ENCODE measurements at places on chromosomes 4 and X. TPM values are rescaled to one million over a fixed set of nuclear protein-coding genes. Genes with fewer than 3 reads are reported as not detected.

Gene SSX4
- total RNA-seq: not detected

DNA sequence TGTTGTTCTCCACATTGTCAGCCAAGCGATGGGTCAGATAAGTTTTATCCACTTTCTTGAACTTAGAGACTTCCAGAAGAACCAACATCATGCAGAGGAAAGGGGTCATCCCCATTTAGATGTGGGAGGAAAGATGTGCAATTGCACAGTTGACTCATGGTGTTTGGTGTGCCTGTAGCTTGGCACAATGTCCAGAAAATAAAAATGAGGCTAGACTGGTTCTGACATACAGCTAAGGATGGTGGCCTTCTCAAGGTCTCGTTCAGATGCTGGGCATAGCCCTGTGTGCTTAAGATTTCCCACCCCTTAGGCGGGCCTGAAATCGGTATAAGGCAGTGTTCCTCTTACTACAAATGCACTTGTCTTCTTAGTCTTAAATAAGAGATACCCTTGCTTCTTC is 101.1 kb downstream of the PCDH7 start:
- DNase-seq: no peak

GRCh38 chrX:8845060-8845459 is 43.9 kb upstream of the FAM9A start:
- peak; percentile 17 for DNase-seq

- DNase-seq: no peak
Measured at GRCh38 chr4:77187322-77187721, 30.3 kb downstream of the CCNG2 start.

DNA sequence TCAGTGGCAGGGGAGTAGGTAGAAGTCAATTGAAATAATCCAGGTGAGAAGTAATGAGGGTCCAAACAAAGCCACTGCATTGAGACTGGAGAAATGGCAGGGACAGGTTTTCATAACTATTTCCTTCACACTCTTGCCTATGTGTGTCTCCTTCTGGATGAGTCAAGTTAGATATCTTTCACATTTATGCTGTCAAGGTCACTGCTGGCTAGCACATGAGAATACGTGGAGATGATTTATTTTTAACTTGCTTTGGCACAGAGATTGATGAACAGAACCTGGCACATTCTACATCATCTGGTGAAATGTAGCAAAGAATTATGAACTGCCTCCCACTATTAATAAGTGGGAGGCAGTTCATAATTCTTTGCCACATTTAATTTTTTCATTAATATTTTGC is 66.7 kb upstream of the BOD1L1 start:
- DNase-seq: peak; percentile 11

DNA sequence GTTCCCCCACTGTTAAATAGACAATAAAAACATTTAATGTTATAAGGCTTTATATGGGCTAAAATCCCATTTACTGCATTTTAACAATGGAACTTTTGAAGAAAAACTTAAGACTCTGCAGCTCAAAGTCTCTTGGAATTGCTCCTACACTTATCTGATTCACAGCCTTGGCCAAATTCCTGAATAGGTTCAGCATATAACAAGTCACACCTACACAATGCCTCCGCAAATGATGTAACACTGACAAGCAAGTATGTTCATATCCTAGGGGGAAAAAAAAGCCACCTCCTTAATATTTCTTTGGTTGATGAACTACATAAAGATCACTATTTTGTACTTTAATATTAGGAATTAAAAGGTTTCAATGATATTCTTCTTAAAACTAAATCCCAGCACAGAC is 34.5 kb downstream of the RPS6KA6 start:
- DNase-seq: no peak

DNA sequence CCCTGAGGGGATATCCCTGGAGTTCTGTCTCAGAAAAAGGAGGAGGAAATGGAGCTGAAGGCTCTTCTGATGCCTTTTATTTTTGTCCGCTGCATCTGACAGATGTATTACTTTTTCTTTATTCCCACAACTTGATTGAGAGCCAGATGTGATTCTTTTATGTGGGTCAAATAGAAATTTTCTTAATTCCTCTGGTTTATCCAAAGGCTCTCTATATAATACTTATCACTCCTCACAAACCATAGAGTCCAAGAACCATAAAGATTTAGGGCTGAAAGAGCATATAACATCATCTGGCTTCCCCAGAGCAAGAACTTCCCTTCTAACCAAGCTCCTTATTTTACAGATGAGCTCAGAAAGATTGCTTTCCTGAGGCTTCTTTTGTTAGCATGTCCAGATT is 756.7 kb upstream of the FAM241A start:
- no peak for DNase-seq

- no peak for DNase-seq
Measured at GRCh38 chr4:61292322-61292721, 92.2 kb downstream of the ADGRL3 start.

GRCh38 chr4:38600575-38600974 is 63.4 kb upstream of the KLF3 start:
- no peak for DNase-seq

Gene C4orf51
- not detected for total RNA-seq

DNA sequence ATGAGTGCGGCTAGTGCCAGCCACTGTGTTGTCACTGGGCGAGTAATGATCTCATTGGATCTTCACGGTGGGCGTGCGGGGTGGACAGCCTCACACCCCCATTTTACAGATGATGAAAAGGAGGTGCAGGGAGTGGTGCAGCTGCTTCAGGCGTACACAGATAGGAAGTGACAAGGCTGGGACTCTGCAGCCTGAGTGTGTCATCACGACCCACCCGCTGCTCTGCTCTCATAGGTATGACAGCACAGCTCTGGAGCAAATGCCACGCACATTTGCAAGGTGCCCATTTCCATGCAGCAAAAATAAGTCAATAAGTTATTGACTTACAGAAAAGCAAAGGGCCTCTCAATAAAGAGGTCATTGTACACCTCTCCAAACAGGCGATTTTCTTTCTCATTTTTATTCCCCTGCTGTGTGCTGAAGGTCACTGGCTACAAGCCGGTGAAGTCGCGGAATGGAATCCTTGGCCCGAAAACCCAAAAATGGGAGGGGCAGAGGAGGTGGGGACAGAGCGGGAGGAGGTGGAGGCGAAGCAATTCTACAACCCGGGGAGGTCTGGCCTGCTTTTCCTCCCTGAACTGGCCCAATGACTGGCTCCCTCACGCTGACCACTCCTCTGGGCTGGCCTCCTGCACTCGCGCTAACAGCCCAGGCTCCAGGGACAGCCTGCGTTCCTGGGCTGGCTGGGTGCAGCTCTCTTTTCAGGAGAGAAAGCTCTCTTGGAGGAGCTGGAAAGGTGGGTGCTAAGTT is at the start of gene SOD3:
SOD3 (plus strand) TSS at position 658 of the 750 bp plus-strand sequence. CDS start 3,949 bp downstream, outside the sequence.
- peak; percentile 22 for DNase-seq

GRCh38 chr4:173057901-173058300 is 110.7 kb upstream of the GALNT7 start:
- peak; percentile 82 for DNase-seq

Gene GSPT2
- total RNA-seq: 9.5 TPM

GRCh38 chr4:8156617-8157016 is 2.0 kb downstream of the ABLIM2 start:
- DNase-seq: peak; percentile 67

DNA sequence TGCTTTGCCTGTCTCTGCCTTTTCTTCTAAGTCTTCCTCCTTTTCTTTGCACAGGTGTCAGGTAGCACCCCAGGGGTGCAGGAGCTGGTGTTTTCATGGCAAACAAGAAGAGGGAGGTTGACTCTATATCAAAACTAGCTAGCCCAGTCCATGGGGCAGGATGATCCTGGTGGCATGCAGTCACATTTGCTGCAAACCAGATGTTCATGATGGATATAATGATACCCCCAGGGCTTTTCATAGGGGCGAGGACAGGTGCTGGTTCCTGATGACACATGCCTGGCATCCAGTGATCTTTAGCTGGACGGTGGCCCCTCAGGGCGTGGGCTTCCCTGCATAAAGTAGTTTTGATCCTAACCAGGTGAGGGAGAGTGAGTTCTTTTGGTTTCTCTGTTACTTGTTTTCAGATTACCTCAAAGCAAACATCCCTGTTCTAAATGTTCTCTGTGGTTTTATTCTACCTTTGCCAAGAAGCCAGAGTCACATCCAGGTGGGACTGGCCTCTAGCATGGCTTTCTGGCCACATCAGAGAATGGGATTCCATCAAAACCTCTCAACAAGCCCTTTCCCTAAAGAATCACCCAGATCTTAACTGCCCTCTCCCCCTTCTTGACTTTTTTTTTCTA is 11.2 kb upstream of the UBA6 start:
- no peak for DNase-seq

DNA sequence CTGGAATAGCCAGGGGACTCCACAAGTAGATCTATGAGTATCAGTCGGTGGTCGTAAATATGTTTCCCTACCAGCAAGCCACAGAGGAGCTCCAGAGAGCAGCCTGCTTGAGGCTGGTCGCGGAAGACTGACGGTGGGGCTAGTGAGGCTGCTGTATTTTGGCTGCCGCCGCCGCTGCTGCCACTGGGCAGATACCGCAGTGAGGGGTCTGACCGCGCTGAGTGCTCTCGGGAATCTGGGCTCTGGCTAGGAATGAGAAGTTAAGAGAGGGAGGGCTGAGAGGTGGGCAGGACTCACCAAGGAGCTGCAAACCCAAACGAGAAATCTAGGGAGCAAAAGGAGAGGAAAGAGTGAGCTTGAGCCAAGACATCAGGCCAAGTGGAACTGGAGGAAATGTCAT is at the start of gene EXOC1L:
EXOC1L (plus strand) TSS at position 157 of the 400 bp plus-strand sequence; CDS start at position 394, 237 bp downstream.
- DNase-seq: peak; percentile 18

Gene ETDA
- total RNA-seq: not detected

GRCh38 chr4:1329408-1330371 is 17.3 kb upstream of the UVSSA start:
- no peak for DNase-seq

- no peak for DNase-seq
Measured at GRCh38 chrX:135295238-135295943, 13.9 kb upstream of the ETDC start.

Gene HGFAC
- 0.40 TPM for total RNA-seq

Gene REPS2
- total RNA-seq: 3.7 TPM

GRCh38 chr4:74218201-74218600 is 60.3 kb downstream of the MTHFD2L start:
- peak; percentile 46 for DNase-seq

- no peak for DNase-seq
Measured at GRCh38 chrX:119186763-119187162, 49.3 kb upstream of the PGRMC1 start.

GRCh38 chrX:21408788-21409187 is 34.6 kb downstream of the CNKSR2 start:
- DNase-seq: no peak
